ENCODE measurements at places on chromosomes 4 and X. TPM values are rescaled to one million over a fixed set of nuclear protein-coding genes. Genes with fewer than 3 reads are reported as not detected.

The TCEAL4 gene
- total RNA-seq, result 39.4 TPM

The NWD2 gene
- total RNA-seq, result not detected

The XKRX gene
- 0.26 TPM for total RNA-seq

The FAM13A gene
- total RNA-seq, result 44.1 TPM

The DAPP1 gene
- total RNA-seq, result 0.39 TPM

The HOPX gene
- total RNA-seq, result 2.2 TPM

The CD38 gene
- 1.0 TPM for total RNA-seq

The IL9R gene
- total RNA-seq, result 0.16 TPM

The CENPE gene
- 11.6 TPM for total RNA-seq

The HMX1 gene
- not detected for total RNA-seq

The MMRN1 gene
- 0.24 TPM for total RNA-seq

The CLNK gene
- total RNA-seq, result not detected

The ZAR1 gene
- not detected for total RNA-seq

The EMCN gene
- total RNA-seq, result not detected

The PNMA6A gene
- total RNA-seq, result 0.80 TPM

The SLC26A1 gene
- not detected for total RNA-seq

The PDZD4 gene
- 0.48 TPM for total RNA-seq

The PABPC1L2A gene
- total RNA-seq, result not detected

The MSMO1 gene
- total RNA-seq, result 50.4 TPM

The AASDH gene
- 7.1 TPM for total RNA-seq

The KANTR gene
- total RNA-seq, result 10.6 TPM

The MAGEB10 gene
- not detected for total RNA-seq

The CLCN3 gene
- 27.9 TPM for total RNA-seq

The KIT gene
- total RNA-seq, result 7.3 TPM

The BCAP31 gene
- total RNA-seq, result 111 TPM

The RIPPLY1 gene
- not detected for total RNA-seq

The MCF2 gene
- not detected for total RNA-seq

The DSPP gene
- not detected for total RNA-seq
